ENCODE measurements at places on chromosomes 6 and 20.

- no peak for DNase-seq
Observed at GRCh38 chr6:152634773-152635172, 2.4 kb downstream of the SYNE1 start.

DNA sequence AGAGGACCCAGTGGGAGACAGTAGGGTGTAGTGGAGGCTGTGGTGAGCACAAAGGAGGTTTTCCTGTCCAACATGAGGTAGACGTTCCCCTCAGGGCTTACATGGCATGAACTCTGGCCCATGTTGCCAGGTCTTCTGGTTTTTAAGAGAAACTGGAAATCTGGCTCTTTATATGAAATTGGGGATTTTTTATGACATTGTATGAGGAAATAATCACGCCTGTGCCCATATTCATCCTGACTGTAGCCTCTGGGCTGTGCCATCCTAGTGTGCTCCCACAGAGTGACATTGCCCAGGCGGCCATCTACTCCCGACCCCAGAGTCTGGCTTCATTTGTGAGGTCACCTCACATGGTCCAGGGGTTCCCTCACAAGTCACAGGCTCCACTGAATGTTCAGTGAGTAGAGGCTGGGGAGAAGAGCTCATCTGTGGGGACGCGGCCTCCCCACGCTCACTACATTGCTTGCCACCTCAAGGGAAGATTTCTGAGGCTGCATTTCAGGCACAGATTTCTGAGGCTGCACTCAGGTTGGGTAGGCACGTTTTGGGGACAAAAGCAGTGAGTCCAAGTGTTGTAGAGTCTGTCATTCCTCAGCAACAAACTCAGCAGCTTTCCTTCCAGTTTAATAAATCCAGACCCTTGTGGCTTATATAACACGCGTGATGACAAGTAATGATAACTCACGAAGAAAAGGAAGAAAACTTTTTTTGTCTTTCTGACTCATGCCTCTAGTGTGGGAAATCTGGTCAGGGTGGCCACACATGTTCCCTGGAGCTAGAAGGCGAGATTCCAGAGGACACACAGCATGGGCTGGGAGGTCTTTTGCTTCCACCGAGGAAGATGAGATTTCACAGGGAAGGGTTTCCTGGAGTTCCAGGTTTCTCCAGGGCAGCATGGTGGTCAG, 41.7 kb downstream of the SLC24A3 start:
- no peak for DNase-seq

- DNase-seq = no peak
Observed at GRCh38 chr6:43604174-43604573, 24.9 kb downstream of the GTPBP2 start.

DNA sequence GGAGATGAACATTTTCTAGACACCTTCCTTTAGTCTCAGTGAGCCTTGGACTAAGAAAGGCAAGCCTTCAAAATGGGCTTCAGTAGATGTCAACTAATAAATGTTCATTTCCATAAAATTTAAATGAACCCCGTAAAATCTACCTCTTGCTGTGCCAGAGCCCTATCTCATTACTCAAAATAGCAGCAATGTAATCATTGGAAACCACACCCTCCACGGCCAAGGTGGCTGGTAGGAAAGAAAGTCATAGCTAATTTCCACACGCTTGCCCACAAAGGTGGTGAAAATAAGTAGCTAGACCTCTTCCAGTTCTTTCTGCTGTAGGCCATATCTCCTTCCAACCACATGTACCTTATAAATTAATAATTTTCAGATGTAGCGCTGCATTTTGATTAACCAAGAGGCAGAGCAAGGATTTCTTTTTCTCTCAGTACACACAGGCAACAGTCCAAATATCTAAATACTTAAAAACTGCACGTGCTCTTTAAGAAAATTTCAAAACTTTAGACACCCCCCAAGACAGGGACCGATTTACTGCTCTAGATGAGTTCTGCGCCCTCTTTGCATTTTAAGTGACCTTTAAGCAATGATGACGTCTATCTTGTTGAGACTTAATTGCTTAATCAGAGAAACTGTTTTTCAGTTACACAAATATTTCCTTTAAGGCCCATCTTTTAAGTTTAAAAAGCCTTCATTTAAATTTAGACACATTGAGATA, 290.8 kb downstream of the ZNF217 start:
- no peak for DNase-seq

- no peak for DNase-seq
Observed at GRCh38 chr20:16124911-16125776, 448.1 kb downstream of the KIF16B start.

GRCh38 chr6:131597446-131597845, 24.4 kb downstream of the ARG1 start:
- no peak for DNase-seq

GRCh38 chr6:97790926-97791590, 508.0 kb upstream of the MMS22L start:
- no peak for DNase-seq

- no peak for DNase-seq
Observed at GRCh38 chr6:154261688-154262397, 94.8 kb downstream of the IPCEF1 start.

- DNase-seq = no peak
Observed at GRCh38 chr6:15665237-15665636, 2.4 kb upstream of the DTNBP1 start.

DNA sequence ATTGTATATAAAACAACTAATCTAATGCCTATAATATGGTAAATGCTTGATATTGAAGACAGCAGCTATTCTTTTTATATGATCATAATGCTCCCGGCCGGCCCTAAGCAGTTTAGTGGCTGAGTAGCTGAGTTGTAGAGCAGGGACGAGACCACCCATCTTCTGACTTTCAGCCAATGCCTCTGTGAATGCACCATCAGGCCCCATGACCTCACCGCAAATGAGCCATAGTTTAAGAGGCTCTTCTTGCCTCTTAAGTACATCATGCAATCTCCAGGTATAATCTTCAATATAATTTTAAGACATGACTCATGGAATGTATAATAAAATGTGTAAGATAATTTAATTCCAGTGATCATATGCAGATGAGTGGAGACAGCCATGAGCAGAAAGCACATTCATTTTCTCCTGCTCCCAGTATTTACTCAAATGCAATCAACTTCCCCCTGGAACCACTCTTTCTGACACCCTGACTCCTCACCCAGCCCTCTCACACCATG, 78.9 kb upstream of the SNX9 start:
- no peak for DNase-seq

DNA sequence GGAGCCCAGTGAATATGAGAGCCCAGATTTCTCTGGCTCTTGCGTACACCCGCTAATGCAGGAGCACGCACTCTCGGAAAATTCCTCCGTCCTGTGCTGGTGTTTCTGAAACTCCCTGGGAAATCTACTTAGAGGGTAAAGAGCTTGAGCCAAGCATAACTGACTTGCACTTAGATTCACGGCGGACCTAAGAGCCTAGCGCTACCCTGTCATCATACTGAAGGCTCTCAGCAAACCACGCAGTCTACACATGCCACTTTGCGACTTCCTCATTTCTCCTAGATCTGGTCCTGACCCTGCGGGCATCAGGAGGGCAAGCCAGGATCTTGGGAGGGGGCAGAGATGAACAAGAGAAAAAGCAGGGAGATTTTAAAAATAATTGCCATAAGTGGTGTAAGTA, 324.7 kb downstream of the CD83 start:
- no peak for DNase-seq

GRCh38 chr20:9235518-9235917, 166.6 kb downstream of the PLCB4 start:
- DNase-seq = no peak
